Stimulated activated CD4-positive, alpha-beta T cell treated with anti-CD3 and anti-CD28 coated beads, Interleukin-15, amount 100 ng/mL, for 1 hour (primary cell): ENCODE measurements at places on chromosomes 11 and 22.

DNA sequence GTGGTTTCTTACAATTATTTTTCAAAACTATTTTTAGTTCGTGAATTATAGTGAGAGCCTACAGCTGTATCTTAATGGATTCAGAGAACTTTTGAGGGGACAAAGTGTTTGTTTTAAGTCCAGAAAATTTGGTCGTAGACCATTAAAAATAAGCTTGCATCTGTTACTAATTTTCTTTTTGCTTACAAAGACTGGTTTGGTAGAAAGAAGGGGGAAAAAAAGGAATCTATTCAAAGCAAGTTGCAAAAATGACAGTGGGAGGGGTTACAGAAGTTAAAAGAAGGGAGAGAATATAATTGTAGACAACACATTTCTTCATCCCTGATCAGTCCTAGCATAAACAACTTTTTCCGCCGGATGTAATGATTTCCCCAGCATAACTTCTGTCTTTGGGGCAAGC lies 72.1 kb downstream of the AMOTL1 start:
- no peak for DNase-seq

- DNase-seq, result no peak
These were observed 24.9 kb downstream of the ZBTB16 start for GRCh38 chr11:114084414-114084813.

DNA sequence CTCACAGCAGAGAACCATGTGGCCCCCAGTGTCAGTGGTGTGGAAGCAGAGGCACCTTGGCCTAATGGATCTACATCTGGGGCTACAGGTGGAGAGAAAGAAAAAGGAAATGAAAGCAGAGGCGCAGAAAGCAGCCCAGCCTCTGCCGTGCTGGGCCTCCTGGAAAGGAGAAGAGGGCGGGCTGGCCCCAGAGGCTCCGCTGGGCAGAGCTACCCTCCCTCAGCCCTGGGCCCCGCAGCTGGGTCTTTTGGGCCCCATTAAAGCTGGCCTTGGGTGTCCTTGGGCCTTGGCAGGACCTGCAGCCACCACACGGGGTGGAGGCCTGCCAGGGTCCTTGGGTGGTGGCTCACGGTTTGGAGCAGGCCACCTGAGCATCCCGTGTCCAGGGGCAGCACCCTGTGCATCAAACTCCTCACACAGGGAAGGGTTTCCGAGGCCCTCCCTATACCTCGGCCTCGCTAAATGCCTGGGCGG lies 31.6 kb upstream of the GAL start:
- DNase-seq, result no peak

GRCh38 chr22:45196926-45197605 lies 33.3 kb downstream of the NUP50 start:
- no peak for DNase-seq

- no peak for DNase-seq
These were observed 5.6 kb downstream of the MICALL1 start for GRCh38 chr22:37911697-37912096.

DNA sequence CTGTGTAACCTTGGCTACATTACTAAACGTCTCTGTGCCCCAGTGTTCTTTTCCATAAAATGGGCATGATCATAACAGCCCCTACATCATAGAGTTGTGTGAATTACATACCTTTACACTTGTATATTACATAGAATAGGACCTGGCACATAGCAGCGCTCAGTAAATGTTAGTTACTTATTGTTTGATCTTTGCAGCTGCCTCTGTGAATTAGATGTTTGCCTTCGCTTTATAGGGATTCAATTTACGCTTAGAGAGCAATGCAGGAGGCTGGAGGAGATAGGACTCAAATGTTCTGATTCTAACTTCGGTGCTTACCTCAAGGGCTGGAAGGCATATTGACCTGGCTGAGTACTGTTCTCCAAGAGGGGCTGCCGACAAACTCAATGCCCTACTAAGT lies 10.4 kb upstream of the TIMP3 start:
- no peak for DNase-seq

DNA sequence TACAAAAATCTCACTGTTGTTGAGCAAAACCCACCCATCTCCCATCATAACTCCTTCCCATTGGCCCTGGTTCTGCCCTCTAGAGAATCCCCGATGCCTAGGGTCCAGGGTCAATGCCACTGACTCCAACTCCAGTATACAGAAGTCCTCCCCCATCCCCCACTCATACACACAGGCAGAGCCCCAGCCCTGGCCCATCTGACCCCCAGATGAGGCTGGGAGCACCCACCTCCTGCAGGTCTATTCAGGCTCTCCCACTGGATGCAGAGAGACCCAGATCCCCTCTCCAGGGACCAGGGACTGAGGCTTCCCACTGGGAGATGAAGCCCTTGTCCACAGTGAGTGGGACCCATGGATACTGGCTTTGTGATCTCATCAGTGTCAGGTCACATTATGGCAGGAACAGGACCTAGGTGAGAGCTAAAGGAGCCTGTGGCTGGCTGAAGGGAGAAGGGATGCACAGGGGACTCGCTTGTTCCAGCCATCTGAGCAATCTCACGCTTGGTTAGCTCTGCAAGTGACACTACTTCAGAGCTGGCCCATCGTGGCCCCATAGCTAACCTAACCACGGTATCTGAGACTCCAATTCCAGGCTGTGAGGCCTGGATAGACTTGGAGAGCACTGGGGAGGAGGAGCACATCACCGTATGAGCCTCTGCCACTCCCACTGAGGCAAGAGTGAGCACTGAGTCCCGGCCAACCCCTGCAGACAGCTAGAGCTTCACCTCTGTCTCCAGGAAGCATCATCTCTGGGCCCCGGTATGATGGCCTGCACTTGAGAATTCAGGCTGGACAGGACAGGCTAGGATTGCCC lies 35.7 kb downstream of the TRIM29 start:
- no peak for DNase-seq

GRCh38 chr22:25014896-25015755 lies 62.6 kb downstream of the KIAA1671 start:
- no peak for DNase-seq

- no peak for DNase-seq
These were observed 28.5 kb downstream of the MAFF start for GRCh38 chr22:38230108-38230825.

GRCh38 chr22:42320443-42321416 lies 50.3 kb upstream of the TCF20 start:
- no peak for DNase-seq

DNA sequence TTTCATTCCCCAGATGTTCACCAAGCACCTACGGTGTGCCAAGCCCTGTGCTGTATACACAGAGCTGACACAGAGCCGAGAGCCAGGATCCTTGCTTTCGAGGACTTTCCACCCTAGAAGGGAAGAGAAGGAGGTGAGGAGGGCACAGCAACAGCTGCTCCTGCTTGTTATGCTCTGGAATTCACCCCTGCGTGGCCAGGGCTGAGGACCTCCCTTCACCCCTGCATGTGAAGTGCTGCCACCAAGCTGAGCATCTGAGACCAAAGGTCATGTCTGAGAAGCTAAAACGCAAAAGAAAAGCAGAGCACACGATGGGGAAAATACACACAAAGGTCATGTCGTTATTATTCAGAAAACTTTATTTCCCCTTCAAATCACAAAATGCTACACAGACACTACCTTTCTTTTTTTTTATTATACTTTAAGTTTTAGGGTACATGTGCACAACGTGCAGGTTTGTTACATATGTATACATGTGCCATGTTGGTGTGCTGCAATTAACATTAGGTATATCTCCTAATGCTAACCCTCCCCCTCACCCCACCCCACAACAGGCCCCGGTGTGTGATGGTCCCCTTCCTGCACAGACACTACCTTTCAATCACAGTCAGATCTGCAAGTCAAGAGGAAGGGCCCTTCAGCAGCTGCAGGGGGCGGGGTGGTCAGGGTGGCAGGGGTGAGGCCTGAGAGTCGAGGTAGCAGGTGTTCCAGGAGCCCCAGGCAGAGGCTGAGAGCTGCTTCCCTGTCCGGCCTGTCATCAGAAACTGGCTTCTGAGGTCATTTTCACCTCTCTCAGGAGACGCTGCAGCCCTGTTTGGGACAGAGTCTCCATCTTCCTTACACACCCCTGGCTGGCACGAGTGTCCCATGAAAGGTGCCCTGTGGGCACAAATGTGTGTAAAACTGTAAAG lies 40.1 kb upstream of the PRR5 start:
- DNase-seq, result no peak

DNA sequence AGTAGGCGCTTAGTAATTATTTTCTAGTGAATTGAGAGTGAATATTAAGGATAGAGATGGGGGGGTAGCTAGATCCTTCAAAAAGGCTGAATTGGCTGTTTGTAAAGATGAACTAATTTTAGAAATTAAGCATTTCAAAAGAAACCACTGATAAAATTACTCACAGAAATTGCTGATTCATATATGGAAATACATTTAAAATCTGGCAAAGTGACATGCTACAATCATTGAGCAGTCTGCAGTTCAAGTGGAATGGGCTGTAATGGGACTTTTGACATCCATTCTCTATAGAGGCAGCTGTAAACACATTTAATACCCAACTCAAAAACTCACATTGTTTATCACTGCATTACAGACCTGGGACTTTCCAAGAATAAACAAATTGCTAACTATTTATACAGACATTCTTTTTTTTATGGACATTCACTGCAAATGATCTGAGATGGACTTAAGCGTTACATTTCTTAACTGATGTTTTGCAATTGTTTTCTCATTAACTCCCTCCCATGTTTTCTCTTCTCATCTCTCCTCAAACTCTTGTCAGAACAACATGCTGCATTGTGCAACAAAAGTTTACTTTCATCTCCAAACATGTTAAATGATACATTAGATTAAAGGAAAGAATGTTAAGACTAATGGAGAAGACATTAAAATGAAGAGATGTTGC lies 42.1 kb upstream of the MMP7 start:
- no peak for DNase-seq

- DNase-seq, result no peak
These were observed 97.4 kb upstream of the POU2AF2 start for GRCh38 chr11:111148121-111148520.
